A549 treated with CORT108297 at 1 μM for 4 hours (cell line): ENCODE measurements at places on chromosomes 1 and 21. TPM values are rescaled to one million over a fixed set of nuclear protein-coding genes. Genes with fewer than 3 reads are reported as not detected.

LAMC2 gene
- 21.5 to 31.5 TPM (median 24.9 TPM) in 5 replicates for total RNA-seq

A3GALT2 gene
- total RNA-seq = not detected in 5 replicates

SLC45A3 gene
- total RNA-seq = 5.2 to 7.2 TPM (median 6.9 TPM) in 5 replicates

MAB21L3 gene
- not detected in 5 replicates for total RNA-seq

FCER1A gene
- not detected in 5 replicates for total RNA-seq

ATPAF1 gene
- 31.3 to 33.4 TPM (median 33.1 TPM) in 5 replicates for total RNA-seq

AXDND1 gene
- total RNA-seq = 0.18 to 0.39 TPM (median 0.32 TPM) in 5 replicates

LCE6A gene
- not detected in 5 replicates for total RNA-seq

MXRA8 gene
- total RNA-seq = 0.07 to 0.29 TPM (median 0.27 TPM) in 5 replicates

DMBX1 gene
- total RNA-seq = 0.68 to 1.3 TPM (median 1.2 TPM) in 5 replicates

POU3F1 gene
- not detected in 5 replicates for total RNA-seq

FBLIM1 gene
- total RNA-seq = 19.7 to 33.3 TPM (median 27.3 TPM) in 5 replicates

S100A3 gene
- 93.8 to 105 TPM (median 100 TPM) in 5 replicates for total RNA-seq

ACKR1 gene
- not detected in 5 replicates for total RNA-seq

HAO2 gene
- not detected in 5 replicates for total RNA-seq

NBPF1 gene
- total RNA-seq = 17.0 to 26.8 TPM (median 24.7 TPM) in 5 replicates

UBE2U gene
- not detected in 5 replicates for total RNA-seq

CFHR4 gene
- not detected in 5 replicates for total RNA-seq

CFAP107 gene
- total RNA-seq = not detected in 5 replicates

CELA2B gene
- total RNA-seq = 0.29 TPM in 1 of 5 replicates, not detected in the others

KCND3 gene
- 0.01 to 0.05 TPM (median 0.05 TPM) in 3 of 5 replicates, not detected in the others for total RNA-seq

GBP2 gene
- 0.52 to 1.0 TPM (median 0.85 TPM) in 5 replicates for total RNA-seq

SLC26A9 gene
- 0.05 to 0.09 TPM (median 0.08 TPM) in 5 replicates for total RNA-seq

RGS7 gene
- 0.04 to 0.13 TPM (median 0.07 TPM) in 4 of 5 replicates, not detected in the other for total RNA-seq

ADGRL4 gene
- not detected in 5 replicates for total RNA-seq

CA6 gene
- not detected in 5 replicates for total RNA-seq

FMO1 gene
- total RNA-seq = not detected in 5 replicates

LRRC53 gene
- total RNA-seq = not detected in 5 replicates

TGFB2 gene
- 16.6 to 25.7 TPM (median 19.4 TPM) in 5 replicates for total RNA-seq

PLA2G2C gene
- total RNA-seq = not detected in 5 replicates
